Activated CD4-positive, CD25-positive, alpha-beta regulatory T cell (primary cell): ENCODE measurements at places on chromosomes 16 and 17.

- DNase-seq: no peak
These were observed 38.9 kb upstream of the CMIP start for GRCh38 chr16:81405702-81406113.

DNA sequence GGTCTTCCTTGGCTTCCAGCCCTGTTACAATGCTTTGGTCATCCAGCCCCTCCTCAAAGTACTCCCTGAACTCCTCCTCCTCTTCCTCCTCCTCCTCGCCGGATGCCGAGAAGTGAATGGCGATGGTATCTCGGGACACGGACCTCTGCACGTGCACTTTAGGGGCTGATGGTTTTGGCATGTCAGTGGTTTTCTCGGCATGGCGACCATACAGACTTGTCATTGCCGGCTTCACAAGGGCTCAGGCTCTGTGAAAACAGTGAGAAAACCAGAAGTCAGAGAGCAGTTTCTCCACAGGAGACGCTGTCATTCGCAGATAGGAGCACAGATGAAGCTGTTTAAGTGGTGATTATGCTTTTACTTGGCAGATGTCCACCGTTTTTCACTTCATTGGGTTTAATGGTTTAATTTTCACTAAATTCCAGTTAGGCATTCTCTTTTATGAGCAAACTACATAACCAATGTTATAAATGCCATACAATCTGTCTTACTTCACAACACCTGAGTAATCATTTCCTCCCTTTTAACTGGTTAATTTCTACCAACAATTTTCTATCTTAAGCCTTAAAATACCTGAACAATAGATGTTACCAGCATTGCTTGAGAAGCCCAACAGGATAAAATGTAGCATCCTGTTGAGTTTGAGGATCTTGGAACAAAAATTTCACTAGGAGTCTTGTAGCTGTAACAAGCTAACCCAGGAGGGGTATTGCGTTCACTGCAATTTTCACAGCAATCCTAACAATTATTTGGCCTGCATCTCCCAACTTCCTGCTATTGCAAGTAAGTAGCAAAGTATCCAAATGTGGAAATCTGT is 48.9 kb downstream of the TEX2 start:
- no peak for DNase-seq

- no peak for DNase-seq
These were observed 538 bp upstream of the RAPGEFL1 start for GRCh38 chr17:40176754-40177110.

DNA sequence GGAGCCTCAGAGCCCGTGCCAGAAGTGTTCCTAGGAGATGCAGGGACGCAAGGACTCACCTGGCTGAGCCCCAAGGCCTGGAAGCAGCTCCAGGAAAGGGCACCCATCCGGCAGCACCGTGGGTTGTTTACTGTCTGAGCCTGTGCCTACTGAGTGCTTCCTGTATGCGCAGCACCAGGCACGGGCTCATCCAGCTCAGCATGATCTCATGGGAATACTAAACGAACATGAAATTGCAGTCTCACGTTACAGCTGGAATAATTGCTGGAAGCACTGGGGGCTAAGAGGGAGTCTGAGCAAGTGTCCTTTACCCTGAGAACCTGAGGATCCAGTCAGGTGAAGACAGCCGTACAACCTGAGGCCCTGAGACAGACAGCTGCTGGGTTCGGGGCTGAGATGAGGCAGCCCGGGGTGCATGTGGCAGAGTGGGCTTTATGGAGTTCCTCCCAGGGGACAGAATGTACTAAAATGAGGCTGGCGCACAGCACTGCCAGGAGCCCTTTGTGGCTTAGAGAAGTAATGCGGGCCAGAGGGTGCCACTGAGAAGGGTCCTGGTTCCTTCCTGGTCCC is 5.4 kb downstream of the CTRL start:
- DNase-seq: no peak

DNA sequence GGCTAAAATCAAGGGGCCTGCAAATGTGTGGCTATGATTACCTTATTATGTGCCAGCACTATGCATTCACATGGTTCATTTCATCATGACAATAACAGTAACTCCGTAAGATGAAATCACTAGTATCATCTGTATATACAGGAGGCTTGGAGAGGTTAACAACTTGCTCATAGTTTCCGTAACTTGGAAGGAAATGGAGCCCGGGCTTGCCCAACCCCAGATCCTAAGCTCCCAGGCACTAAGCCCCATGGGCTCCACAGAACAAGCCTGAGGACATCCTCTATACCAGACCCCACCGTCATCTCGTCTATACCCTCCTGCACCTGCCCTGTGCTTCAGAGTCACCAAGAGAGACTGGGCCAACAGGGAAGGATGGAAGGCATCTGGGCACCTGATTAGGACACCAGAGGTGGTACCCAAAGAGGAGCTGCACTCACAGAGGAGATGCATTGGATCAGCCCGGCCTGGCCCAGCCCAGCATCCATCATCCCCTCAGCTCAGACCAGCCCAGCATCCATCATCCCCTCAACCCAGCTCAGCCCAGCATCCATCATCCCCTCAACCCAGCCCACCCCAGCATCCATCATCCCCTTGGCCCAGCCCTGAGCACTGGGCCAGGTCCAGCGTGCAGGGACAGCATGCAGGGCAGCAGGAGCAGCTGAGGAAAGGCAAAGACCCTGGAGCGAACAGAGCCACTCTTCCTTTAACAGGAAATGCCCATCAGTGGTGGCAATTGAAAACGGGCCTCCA is 28.5 kb downstream of the NSMCE1 start:
- no peak for DNase-seq

- no peak for DNase-seq
These were observed 6.9 kb upstream of the ACTG1 start for GRCh38 chr17:81519284-81520020.

GRCh38 chr16:85173146-85173980 is 61.1 kb upstream of the CIBAR2 start:
- DNase-seq: no peak

GRCh38 chr16:75527825-75528299 is 8.0 kb downstream of the CHST5 start:
- no peak for DNase-seq

- no peak for DNase-seq
These were observed at the start of gene PRSS22 for GRCh38 chr16:2857451-2858244. TSS of gene PRSS22 (minus strand) at chr16:2858170. CDS start at chr16:2858104, 66 bp downstream.

DNA sequence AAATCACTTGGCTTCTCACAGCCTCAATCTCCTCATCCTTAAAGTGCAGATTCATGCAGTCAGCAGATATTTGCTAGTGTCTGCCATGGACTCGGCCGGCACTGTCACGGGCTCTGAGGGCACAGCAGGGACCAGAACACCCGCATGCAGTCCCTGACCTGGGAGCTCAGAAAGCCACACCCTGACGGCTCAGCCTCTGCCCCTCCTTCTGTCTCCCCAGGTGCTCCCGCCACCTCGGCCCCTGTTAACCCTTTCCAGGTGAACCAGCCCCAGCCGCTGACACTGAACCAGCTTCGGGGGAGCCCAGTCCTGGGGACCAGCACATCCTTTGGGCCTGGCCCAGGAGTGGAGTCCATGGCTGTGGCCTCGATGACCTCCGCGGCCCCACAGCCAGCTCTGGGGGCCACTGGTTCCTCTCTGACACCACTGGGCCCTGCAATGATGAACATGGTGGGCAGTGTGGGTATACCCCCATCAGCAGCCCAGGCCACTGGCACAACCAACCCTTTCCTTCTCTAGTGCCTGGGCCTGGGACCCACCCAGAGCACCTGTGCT is 28.7 kb downstream of the B9D1 start:
- no peak for DNase-seq

- no peak for DNase-seq
These were observed 54.7 kb upstream of the ZNF423 start for GRCh38 chr16:49910541-49911071.

- DNase-seq: no peak
These were observed 21.8 kb downstream of the ABCA5 start for GRCh38 chr17:69305177-69305576.
